NCI-H1092 (cell line): ENCODE measurements at places on chromosomes 6 and 20.

DNA sequence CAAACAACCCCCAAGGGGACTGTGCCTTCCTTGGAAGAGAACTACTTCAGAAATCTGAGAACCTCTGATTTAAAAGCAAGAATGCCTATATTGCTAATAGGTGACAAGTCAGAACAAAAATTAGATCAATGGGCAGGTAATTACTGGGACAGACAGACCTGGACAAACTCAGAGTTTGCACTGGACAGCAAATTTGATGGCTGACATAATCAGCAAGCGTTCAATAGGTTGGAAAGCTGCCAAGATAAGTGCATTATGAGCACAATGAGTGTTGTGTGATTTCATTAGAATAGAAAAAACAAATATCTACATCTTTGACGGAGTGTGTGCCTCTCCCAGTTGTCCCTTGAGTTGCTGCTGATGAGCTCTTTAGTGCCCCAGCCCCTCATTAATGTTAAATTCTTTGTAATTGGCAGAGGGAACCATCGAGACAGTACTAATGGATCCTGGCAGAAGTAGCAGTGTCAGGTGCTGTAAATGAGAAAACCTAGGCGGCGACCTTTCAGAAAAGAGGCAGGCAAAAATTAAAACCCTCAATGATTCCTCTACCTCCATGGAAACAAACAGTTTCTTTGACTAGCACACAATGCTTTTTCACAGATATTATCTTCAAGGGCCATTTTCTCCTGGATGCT is 116.5 kb upstream of the COL21A1 start:
- DNase-seq, result peak; percentile 70

- no peak for DNase-seq
These were observed 40.4 kb upstream of the EMILIN3 start for GRCh38 chr20:41406896-41407444.

DNA sequence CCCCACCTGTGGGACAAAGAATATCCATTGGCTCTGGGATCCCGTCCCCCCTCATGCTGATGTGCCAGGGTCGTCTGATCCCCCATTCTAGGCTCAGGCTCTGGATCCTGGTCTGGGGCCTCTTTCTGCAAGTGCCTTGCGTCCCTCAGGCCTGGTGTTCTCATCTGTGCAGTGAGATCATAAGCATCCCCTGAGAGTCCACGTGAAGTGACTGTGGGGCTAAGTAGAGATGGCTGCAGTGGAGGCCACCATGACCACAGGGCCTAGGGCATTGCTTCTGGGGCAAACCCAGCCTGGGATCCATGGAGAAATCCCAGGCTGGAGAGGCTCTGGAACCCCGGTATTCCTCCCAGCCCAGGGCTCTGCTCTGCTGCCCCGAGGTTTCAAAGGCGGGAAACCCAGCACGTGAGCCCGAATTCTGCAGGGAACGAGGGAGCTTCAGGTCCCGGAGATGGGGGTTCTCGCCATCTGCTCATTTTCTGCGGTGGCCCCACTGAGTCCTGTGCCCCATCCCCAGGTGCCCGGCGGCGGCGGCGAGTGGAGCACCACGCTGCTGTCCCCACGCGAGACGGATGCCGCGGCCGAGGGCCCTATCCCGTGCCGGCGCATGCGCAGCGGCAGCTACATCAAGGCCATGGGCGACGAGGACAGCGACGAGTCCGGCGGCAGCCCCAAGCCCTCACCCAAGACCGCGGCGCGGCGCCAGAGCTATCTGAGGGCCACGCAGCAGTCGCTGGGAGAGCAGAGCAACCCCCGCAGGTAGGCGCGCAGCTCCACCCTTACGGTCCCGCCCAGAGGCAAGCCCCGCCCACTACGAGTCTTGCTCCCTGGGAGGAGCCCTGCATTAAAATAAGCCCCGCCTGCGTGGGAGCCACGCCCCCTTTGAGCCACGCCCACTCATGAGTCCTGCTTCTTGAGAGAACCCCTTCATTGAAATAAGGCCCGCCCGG is 105.5 kb upstream of the MYL9 start:
- no peak for DNase-seq

DNA sequence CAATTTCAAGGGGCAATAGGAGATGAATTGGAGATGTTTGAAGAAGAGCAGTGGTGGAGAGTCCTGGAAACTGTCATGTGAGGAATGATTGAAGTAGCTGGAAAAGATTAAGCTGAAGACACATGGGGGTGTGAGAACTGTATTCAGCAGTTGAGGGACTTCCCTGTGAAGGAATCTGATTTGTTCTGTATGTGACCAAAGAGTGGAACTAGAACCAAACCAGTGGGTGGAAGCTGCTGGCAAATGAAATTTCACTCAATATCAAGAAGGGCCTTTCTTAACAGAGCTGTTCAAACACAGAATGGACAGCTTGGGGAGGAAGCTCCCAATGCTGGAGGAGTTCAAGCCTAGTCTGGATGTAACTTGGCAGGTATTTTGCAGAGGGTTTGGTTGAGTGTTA is 21.3 kb downstream of the SEC23B start:
- no peak for DNase-seq

DNA sequence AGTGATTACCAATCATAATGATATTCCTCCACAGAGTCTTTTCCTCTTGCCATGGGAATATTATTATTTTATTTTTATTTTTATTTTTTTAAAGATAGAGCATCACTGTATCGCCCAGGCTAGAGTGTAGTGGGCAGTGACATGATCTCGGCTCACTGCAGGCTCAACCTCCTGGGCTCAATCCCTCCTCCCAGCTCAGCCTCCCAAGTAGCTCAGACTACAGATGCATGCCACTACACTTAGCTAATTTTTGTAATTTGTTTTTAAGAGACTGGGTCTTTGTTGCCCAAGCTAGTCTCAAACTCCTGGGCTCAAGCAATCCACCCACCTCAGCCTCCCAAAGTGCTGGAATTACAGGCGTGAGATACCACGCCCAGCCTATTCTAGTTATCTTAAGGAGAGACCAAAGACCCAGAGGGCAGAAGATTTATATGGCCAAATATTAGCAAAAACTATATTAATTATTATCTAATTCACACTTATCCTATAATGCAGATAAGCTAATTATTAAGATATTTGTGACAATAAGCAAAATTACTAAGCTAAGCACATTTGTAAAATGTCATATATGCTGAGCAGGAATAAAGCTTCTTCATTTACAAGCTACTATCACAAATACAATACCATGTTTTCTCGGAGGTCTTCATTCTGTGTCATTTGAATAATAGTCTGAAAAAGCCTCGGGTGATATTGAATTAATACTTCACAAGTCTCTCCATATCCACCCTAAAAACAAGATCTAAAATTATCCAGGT is 63.5 kb downstream of the HACE1 start:
- DNase-seq, result no peak

- DNase-seq, result peak; percentile 90
These were observed 42.7 kb downstream of the MAFB start for GRCh38 chr20:40646361-40646760.

- no peak for DNase-seq
These were observed 1.2 kb downstream of the NOX3 start for GRCh38 chr6:155454471-155454870.

- DNase-seq, result peak; percentile 2
These were observed 14.9 kb upstream of the TTPAL start for GRCh38 chr20:44460795-44461141.

DNA sequence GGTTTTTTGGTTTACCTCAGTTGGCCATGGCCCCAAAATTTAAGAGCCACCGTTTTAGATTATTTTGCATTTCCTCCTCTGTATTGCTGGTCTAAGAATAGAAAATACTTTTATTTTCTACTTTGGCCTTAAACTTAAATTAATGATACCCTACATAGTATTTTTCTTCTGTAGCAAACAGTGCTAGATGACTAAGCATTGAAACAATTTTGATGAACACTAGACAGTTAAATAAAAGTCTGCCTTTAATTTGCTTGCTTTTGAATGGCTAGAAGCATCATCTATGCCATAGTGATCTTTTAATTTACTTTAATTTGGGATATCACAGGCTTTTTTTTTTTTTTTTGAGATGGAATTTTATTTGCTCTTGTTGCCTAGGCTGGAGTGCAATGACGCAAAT is 106.4 kb downstream of the CD109 start:
- no peak for DNase-seq

GRCh38 chr6:161676586-161676985 is 402.7 kb upstream of the AGPAT4 start:
- no peak for DNase-seq

DNA sequence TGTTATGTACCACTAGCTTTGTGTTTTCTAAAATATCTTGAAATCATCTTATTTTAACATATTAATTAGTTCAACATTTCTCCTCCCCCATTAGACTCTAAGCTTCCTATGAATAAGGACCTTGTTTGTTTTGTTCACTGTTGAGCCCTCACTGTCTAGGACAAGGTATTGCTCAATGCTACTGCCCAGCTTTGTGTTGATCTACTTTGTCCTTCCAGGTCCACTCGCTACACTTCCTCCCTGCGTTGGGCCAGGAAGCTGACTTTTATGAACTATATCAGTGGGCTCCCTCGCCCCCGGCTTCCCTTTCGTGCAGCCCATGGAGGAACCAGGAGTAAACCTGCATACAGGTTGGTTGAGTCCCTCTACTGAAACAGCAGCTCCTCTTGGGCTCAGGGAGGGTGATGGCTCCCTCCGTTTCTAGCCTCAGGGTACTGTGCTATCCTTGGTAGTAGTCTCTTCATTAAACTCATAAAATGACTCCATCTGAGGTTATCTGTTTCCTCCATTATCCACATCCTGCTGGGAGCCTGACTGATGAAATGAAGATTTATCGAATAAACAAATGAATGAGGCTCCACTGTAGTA is 272.5 kb downstream of the CLIC5 start:
- DNase-seq, result no peak

DNA sequence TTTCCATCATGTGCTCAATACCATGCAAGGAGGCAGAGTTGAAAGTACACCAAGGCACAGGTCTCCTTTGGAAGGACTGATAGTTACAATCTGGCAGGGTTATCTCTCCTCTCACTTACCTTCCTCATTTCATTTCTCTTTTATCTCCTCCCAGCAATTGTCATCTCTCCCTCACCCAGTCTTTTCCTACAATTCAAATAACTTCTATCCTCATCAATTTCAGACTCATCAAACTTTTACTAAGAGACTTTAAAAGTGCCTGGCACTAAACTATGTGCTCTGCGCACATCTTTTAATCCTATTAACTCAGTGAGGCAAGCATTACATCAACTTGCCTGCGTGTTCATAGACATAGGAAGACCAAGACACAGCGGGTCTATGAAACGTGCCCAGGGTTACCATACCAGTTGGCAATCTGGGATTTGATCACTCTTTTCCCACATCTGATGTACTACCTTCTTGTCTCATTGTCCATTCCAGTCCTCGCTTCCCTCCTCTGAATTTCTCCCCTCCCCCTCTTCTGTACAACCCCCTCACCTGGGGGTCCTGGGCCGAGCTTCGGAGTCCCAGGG is 1.2 kb downstream of the VARS1 start:
- no peak for DNase-seq

DNA sequence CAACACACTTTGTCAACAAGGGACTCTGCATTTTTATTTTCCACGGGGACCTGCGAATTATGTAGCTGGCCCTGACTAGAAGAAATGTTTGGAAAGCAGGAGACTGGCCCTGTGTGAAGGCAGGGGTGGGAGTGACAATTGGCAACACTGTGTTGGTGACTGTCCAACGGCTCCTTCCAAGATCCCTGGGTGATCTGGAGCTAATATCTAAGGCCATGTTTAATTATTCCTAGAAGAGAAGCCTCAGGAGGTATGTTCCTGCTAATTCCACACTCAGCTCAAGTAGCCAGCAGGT is 13.7 kb downstream of the SLC22A23 start:
- no peak for DNase-seq

DNA sequence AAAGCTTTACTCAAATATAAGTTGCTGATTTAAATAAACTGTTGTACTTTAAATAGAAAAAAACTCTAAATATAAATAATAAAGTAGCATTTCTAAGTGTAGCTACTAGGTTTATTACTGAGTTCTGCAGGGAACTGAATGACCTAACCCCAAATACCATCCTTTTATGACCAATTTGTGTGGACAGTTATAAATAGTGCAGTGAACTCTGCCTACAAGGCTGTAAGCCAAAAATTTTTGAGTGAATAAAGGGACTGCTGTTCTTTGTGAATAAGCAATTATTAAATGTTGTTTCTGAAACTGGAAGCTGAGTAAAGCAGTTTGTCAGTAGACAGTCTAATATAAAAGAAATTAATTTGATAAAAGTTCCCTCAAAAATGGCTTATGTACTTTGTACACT is 90.8 kb upstream of the ELOVL5 start:
- no peak for DNase-seq

GRCh38 chr20:43309266-43309665 is 119.6 kb upstream of the PTPRT start:
- DNase-seq, result no peak

DNA sequence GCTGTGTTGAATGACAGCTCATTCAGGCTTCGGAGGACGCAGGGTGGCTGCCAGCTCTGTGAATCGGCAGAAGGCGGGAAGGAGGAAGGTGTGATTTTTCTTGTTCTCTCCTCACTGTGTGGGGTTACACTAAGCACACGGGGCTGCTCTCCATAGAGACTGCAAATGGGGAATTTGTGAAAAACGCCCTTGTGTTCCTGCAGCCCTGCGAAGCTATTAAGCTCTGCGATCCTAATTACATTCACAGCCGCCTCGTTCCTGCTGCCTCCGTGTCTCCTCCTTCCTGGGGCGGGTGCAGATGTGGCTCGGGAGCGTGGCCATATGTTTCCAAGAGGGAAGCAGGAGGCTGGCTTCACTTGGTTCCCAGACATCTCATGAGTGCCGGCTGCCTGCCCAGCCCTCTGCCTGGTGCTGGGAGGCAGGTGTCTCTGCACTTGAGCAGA is 124.0 kb downstream of the TOX2 start:
- peak; percentile 78 for DNase-seq

DNA sequence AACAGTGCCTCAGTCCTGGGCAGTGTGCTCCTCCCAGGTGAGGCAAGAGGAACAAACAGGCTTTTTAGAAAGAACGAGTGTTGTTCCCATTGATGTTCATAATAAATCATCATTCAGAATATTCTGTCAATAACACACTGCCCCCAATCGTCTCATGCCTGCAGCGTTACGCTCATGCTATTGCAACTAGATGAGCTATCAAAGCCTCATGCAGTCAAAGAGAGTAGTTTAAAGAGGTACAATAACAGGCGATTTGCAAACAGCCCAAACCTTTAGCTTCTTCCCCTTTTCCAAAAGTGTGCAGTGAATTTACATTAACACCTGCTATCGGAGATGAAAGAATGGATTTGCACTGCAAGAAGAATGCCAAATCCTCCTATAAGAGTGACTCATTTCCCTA is 1164.7 kb upstream of the MAP3K7 start:
- no peak for DNase-seq

DNA sequence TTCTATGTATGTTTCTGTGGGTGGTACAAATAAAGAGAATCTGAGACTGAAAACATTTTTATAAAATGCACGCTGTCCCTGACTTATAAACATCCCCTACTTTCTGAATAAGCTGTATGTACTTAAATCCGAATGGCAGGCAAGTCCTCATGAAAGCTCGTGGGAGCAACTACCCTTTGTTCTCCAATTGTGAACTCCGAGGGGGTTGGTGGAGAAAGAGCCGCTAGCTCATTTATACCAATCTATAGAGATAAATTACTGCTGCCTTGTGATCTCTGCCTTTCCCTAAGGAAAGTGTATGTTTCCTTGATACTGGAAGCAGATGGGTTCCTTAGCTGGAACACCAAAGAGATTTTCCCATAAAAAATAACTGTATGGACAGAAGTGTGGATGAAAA is 84.5 kb downstream of the GJA10 start:
- DNase-seq, result no peak
